ENCODE measurements at places on chromosomes 5 and 9.

DNA sequence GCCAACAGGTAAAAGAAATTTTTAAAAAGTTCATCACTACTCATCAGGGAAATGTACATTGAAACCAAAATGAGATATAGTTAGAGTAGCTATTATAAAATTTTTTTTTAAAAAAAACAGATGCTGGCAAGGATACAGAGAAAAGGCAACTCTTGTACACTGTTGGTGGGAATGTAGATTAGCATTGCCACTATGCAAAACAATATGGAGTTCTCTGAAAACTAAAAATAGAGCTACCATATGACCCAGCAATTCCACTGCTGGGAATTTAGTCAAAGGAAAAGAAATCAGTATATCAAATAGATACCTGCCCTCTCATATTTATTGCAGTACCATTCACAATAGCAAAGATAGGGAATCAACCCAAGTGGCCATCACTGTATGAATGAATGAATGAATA lies 44.2 kb upstream of the NIPAL4 start:
- DNase-seq, result no peak

GRCh38 chr5:31237174-31237573 lies 43.7 kb downstream of the CDH6 start:
- DNase-seq, result no peak

DNA sequence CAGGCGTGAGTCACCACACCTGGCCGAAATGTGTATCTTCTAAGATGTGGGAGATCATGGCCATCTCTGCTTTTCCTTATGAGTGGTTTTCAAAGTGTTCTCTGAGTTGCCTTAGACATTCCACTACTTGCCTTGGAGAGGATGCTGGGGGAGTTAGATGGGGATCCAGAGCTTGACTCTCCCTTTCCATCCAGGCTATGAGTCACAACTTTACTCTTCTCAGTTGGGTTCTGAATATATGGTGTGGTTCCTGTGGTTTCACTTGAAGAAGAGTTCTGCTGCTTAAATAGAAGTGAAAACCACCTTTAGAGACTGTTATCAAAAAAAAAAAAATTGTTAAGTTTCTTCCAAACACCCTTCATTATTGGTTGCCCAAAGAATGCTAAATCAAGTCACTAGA lies 217.6 kb downstream of the ZNF608 start:
- DNase-seq, result no peak

DNA sequence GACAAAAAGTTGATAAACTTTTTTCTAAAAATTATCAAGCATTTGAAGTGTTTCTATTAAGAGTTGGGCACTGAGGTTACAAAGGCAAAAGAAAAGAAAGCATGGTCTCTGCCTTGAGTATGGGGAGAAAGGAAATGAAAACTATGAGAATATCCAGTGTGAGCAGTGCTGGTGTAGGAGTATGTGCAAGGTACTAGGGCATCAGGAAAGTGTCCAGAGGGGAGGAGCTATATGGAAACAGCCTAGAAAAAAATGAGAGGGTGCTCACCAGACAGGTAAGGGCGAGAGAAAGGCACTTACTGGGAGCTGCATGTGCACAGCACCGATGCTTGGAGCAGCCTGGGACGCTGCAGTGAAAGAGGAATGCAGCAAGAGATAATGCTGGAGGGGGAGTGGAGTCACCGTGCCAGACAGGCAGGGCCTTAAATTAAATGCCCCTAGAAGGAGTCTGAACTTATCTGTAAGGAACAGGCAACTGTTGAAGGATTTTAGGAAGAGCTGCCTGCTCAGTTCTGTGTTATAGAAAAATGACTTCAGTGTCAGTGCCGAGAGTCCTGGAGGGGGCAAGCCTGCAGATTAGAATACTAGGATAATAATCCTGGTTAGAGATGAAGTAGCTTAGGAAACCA lies 14.0 kb downstream of the MCC start:
- no peak for DNase-seq

- no peak for DNase-seq
Measured at GRCh38 chr9:96071076-96071814, 195.8 kb downstream of the ERCC6L2 start.

DNA sequence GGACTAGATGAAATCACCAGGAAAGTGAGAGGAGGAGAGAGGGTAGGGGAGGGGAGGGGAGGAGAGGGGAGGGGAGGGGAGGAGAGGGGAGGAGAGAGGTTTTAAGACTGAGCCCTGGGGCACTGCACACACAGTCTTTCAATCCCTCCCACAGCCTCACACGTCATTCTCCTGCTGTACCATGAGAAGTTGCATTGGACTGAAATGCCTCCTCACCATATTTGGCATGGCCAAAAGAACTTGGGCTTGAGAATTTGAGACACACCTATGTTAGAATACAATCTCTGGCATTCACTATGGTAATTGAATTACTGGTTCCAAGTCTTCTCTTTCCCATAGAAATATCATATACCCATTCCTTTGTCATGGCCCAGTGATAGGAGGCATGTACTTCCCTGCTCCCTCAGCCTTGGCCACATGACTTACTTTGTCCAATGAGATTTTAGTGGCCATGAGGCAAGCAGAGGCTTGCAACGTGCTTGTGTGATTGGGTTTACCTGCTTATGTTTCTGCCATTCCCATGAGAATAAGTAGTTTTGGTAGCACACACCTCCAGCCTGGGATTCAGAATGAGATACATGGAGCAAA lies 133.3 kb upstream of the SMARCA2 start:
- no peak for DNase-seq

- no peak for DNase-seq
Measured at GRCh38 chr5:123012321-123012720, 24.2 kb downstream of the PPIC start.

GRCh38 chr5:58851571-58851970 lies 268.7 kb downstream of the RAB3C start:
- DNase-seq, result no peak

GRCh38 chr5:65299861-65300260 lies 181.9 kb downstream of the ADAMTS6 start:
- no peak for DNase-seq

GRCh38 chr9:69817202-69817601 lies 3.4 kb upstream of the CFAP95 start:
- DNase-seq, result no peak

All from esophagus squamous epithelium (tissue), 5 donors.